NCI-H526 treated with DMSO at 0.1 percent for 48 hours (cell line): ENCODE measurements at places on chromosomes 5 and 9.
A peak's percentile ranks its signal among the peaks of the same experiment; 100 is the strongest.

GRCh38 chr5:80341016-80341775 is 21.4 kb downstream of the SPZ1 start:
- DNase-seq, result no peak

GRCh38 chr5:169440107-169440705 is 139.3 kb upstream of the SLIT3 start:
- DNase-seq, result no peak

- DNase-seq, result peak; percentile 22
These were observed 2118.6 kb upstream of the C9orf72 start for GRCh38 chr9:29691758-29692407.

DNA sequence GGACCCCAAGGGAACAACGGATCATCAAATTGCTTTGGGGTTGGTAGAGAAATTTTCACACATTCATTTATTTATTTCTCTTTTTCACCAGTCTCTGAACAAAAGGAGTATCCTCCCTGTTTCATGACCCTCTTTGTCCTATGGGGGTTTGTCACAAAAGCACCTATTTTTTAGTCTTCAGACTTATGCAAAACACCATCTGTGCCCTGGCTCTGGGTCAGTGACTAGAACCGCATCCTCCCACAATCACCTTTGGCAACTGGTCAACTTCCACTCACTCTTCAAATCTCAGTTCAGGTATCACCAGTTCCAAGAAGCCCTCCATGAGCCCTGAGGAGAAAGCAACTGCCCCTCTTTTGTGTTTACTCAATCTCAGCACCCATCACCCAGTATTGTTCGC is 395.7 kb downstream of the CDK5RAP2 start:
- no peak for DNase-seq

GRCh38 chr5:124253203-124253810 is 493.1 kb downstream of the ZNF608 start:
- DNase-seq, result no peak
